Germinal center (tissue), 1 donor: ENCODE measurements at places on chromosomes 2 and 18.
A peak's percentile ranks its signal among the peaks of the same experiment; 100 is the strongest.

DNA sequence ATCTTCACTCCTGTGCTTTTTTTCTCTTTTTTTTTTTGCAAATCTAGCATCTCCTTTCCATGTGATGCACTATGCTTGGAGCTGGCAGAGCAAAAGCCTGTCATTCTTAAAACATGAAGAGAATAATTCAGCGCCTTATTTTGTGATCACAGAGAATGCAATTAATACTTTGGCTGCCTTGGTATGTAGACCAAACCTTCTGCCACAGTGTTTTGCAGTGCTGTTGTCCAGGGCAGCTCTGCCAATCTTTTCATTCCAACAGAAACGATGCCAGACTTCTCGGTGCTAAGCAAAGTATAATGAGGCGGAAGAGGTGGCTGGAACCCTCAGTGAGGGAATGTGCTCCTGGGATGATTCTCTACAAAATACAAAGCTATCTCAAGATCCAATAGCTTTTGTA lies 25.6 kb downstream of the BCL2 start:
- DNase-seq, result no peak

- no peak for DNase-seq
Observed at GRCh38 chr2:71756280-71756906, 303.0 kb downstream of the DYSF start.

DNA sequence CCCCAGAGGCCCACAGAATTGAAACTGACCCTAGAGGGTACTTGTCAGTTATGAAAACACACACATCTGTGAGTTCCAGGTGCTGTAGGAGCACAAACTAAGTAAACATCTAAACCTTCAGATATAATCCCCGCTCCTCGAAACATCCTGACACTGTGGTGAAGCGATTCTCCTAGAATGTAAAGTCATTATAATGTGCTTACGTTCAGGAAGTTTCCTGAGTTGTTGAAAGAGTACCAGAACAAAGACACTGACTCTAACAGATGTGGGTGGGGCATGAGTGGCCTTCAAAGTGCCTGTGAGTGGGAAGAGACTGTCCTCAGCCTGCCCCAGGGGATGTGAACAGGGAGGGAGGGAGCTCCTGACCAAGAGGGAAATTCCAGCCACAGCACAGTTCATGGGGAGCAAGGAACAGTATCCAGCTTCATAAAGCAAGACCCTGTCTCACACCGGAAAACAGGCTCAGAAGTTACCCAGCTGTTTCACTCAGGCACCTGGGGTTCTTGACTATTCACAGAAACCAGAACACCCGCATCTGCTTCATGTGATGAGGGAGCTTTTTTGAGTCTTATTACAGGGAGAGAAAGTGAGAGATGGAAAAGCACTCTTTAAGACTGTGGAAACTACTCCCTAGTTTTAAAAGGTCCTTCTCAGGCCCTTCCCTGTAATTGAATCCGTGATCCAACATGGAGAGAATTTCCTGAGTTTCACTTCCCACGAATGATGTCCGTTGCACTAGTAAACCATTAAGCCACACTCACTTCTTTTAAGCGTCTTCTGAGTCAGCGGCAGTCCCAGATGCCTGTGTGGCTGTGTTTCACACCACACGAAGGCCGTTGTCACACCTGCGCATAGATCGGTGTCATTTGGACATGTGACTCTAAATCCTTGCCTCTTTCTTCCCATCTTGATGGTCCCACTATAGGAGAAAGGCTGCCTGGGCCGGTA lies 88.6 kb upstream of the EML6 start:
- peak; percentile 60 for DNase-seq

DNA sequence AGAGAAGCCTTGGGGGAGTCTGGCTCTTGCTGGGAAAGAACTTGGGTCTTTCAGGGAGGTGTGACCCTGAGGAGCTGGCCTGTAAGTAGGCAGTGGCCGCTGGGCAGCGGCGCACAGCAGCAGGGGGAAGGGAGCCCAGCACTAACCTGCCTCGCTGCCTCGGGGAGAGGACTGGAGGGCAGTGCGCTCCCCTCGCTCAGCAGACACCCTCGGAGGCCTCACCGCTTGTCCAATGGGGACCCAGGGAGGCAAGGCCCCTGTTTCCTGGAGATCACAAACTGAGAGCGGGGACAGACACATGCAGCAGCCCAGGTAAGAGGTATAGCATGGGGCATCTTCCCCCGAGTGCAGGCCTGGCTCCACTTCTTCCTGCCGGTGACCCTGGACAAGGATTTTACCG lies 3.3 kb downstream of the DNMT3A start:
- DNase-seq, result no peak

GRCh38 chr2:222978850-222979249 lies 73.1 kb upstream of the KCNE4 start:
- DNase-seq, result no peak

GRCh38 chr2:181072486-181073235 lies 92.3 kb downstream of the UBE2E3 start:
- no peak for DNase-seq

- peak; percentile 10 for DNase-seq
Observed at GRCh38 chr2:156589381-156590079, 153.4 kb downstream of the GPD2 start.

DNA sequence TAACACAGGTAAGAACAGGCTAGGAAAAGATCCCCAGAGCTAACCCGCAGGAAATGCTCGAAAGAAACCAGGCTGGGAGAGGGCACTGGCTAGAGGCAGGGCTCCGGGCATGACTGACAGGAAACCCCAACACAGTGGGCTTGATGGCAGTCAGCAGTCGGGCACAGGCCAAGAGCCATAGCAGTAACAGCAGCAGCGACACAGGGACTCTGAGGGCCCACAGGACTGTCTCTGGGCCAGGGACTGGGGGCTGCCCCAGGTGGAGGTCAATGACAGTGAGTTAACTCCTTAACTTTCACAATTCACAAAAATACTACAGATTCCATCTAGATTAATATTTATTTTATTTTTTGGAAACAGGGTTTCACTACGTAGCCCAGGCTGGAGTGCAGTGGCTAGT lies 37.3 kb upstream of the ASPRV1 start:
- no peak for DNase-seq

DNA sequence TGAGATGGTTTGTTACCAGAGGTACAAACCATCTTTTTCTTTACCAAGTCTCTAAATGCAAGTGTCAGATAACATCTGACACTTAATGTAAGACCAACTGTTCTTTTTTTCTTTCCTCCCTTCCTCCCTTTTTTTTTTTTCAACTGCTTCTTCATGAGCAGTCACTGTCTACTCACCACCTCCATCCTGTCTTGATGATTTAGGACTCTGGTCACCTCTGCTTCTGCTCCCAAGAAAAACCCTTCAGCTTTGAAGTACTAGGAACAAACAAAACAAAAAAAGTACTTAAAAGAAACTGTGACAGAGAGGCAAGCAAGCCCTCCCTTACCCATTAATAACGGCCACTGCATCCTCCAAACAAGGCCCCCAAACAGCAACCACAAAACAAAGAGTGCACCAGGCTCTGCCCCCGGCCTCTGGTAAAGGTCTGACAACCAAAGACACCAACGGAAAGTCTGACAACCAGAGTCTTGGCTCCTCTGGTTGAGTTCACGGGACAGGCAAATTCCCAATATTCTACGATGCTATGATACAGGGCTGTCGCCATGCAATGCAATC lies 141.0 kb downstream of the ARL4C start:
- DNase-seq, result no peak
